ENCODE measurements at places on chromosomes 13 and 19.

GRCh38 chr13:21242236-21242635, 65.8 kb downstream of the MRPL57 start:
- no peak for DNase-seq

GRCh38 chr13:38826182-38826813, 139.4 kb downstream of the FREM2 start:
- DNase-seq = no peak

DNA sequence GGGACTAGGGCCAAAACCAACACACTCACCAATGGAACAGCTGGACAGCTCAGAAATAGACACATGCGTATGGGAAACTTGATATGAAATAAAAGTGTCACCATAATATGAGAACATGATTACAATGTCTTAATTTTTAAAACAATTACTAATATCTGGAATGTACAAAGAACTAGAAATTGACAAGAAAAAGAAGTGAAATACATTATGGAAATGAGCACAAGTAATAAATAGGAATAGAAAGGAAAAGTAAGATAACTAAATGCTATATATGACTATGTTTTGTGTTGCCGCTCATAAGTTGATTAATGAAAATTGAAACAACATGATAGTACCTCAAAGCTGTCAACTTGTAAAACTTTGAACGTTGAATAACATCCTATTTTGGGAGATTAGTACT, 801.1 kb downstream of the SLITRK5 start:
- DNase-seq = no peak

GRCh38 chr19:14510311-14511228, 7.6 kb downstream of the DNAJB1 start:
- no peak for DNase-seq

DNA sequence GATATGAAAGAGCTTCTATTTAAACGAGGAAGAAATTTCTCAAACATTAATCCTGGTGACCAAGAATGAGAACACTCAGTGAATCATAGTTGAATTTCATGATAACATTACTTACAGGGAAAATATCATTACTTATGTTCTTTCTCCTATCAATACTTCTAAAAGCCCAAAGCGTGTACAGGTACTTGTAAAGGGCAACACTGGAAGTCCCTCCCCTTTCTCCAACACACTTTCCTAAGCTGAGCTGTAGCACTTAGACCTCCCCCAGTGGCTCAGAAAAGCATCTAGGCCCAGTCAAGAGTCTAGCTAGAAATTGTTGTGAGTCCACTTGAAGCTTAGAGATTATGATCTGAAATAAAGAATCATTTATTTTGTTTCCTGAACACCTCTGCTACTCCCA, 150.7 kb downstream of the ABCC4 start:
- DNase-seq = no peak

DNA sequence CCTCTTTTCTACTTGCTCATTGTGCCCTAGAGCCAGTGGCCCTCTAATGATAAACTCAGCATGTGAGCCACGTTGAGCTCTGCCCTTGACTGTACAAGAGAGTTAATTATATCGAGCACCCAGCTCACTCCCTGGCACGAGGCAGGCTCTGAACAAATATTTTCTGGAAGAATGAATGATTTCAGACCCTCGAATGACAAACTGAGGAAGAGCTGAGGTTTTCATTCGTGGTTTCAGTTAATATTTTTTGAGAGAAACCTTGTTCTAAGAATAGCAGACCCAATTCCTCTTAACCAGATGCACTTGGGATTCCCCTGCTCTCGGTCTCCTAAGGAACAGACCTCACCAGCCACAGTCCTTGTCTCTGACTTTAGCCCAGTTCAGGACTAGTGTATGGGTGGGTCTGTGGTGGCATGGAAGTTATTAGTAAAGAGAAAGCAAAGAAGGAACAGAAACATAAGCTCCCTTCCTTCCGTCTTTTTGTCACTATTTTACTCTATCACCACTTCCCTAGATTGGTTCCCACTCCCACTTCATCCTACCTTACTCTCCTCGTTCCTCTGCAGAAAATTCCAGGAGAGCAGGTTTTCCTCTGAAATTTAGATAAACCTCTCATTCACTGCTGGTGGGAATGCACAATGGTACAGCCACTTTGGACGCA, 22.1 kb upstream of the WDFY2 start:
- no peak for DNase-seq

DNA sequence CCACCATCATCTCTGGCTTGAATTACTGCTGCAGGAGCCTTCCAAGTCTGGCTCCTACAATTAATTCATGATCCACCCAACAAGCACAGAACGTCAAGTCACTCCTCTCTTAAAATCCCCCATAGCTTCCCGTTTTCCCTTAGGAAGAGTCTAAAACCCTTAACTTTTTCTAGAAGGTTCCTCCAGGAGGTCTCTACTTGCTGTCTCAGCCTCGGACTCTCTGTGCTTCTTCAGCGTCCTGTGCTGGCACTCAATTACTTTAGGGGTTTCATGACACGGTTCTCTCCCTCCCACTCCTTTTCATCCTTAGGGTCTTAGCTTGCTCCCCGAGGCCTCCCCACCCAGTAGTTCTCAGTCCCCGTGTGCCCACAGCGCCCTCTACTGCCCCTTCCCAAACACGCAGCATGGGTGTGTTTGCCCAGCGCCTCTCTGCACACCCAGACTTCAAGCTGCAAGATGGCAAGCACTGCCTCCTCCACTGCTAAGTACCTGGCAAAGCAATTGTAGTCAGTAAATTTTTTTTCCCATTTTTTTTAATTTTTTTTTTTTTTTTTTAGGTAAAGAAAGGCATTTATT, 25.8 kb upstream of the MAP3K10 start:
- DNase-seq = no peak

DNA sequence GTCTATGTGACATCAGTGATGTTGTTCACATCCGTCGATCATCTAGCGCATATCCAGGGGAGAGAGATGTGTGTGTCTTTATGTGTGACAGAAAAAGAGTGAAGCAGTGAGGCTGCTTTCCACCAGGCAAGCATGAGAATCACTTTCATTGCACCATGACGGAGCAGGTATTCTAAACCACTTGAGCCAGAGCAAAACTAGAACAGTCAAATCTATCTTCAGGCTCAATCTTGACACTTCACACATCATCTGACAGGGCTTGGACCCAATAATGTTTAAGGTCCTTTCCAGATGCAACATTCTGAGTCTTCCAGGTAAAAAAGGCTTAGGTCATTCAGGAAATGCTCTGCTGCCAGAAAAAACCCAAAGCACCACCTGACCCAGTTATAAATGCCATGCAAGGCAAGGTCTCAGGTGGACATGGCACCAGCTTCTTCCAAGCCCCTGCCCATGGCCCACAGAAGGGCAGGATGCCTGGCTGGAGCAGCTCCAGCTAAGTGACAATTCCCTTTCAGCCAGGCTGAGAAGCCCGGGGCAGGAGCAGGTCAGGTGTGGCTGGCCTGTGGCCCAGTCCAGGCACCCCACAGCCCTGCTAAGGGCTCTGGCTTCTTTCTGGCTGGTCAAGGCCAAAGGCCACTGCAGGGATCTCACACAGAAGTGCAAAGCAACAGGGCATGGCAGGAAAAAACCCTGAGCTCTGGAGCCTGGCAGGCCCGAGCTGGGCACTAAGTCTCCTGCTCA, 5.0 kb downstream of the ELAVL1 start:
- DNase-seq = no peak

- no peak for DNase-seq
These were observed 13.4 kb upstream of the C19orf33 start for GRCh38 chr19:38290631-38291147.

DNA sequence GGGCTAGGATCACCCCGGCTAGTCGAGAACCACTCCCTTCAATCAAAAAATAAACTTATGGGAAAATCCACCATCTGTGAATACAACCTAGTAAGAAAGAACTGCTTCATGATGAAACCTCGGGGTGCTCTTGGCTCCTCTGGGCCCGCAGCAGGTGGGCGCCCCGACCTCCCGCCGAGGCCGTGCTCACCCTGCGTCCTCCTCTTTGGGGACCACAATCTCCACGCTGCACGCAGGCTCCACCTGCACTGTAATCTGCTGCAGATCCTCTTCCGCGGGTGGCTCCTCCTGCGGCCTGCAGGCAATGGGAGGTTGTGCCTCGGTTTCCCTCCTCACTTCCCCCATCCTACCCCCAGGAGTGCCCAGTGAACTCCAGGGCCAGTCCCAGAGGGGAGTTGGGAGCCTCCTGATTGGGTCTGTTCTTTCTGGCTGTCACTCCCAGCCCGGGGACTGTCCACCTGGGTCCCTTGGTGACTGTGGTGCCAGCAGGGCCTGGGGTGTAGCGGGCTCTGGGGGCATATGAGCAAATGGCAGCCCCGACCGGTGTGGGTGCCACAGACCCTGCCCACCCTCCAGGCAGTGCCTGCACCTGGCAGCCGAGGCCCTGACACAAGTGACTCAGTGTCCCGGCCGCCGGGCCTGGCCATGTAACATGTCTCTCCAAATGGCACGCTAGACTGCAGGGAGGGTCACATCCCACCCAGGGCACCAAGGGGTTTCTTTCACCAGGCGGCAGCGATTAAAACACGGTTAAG, 15.1 kb upstream of the CACTIN start:
- no peak for DNase-seq

DNA sequence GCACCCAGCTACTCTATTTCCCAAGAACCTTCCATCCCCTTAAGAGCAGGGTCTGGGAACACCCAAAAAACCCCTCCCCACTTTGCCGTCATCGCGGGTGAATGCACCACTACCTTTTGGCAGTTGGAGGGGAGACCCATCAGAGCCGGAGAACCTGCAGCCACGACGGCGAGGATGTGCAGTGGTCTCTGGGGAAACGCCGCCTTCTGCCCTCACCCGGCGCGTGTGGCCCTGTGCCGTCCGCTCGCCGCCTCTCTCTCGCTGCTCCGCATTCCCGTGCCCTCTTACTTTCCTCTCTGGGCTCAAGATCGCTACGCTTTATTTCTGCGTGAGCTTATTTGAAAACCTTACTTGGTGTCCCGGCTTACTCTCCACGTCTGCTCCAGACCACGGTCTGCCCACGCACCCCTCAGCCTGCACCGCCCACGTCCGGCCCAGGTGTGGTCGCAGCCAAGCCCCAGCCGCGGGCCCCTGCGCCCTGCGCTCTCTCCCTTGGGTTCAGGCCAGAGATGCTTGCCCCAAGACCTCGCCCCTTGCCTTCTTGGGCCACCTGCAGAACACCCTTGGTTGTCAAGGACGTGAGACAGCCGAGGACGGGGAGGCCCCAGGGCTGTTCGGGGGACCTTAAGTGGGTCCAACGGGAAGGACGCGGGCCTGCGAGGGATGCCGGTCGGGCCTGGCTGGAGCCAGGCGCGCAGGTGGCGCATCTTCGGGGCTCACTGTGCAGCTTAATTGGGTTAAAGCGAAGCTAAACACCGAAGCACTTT, 2.0 kb upstream of the MAB21L1 start:
- DNase-seq = no peak

DNA sequence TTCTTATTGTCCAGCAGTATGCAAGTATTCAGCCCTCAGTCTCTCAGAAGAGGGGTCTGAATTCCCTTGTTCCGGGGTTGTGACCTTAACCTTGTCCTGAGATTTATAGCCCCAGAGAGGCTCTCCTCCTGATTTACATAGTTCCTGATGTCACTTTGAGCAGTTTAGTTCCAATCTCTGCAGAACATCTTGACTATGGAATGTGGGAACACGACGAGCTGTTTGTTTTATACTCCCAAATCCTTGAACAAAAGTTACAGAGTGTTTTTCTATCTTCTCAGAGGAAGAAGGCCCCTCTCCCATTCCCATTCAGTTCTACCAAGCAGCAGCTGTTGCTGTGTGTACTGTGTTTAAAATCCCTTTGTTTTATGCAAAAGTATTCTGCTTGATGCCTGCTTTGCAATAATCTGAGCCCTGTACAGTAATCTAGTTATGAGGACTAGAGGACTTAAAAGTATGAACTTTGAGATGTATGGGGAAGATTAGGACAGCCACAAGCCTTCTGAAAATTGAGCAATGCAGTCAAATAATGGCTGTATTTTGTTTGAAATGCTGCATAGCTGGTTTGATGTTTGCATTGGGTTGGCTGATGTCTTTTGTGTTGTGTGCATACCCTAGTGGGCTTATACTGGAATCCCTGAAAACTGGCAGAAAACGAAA, 74.7 kb downstream of the KL start:
- no peak for DNase-seq

GRCh38 chr13:99496184-99497142, 4.8 kb upstream of the TM9SF2 start:
- no peak for DNase-seq

GRCh38 chr13:40113643-40114304, 458.3 kb downstream of the COG6 start:
- no peak for DNase-seq

GRCh38 chr13:28049880-28050875, 50.2 kb downstream of the FLT3 start:
- DNase-seq = no peak
